Stimulated activated CD4-positive, alpha-beta T cell treated with anti-CD3 and anti-CD28 coated beads, Interleukin-15, amount 100 ng/mL, for 1 hour (primary cell): ENCODE measurements at places on chromosomes 6 and 20.

- no peak for DNase-seq
Observed at GRCh38 chr6:49551866-49552129, 1.3 kb downstream of the C6orf141 start.

GRCh38 chr20:11966186-11966585 is 48.5 kb downstream of the BTBD3 start:
- DNase-seq, result no peak

DNA sequence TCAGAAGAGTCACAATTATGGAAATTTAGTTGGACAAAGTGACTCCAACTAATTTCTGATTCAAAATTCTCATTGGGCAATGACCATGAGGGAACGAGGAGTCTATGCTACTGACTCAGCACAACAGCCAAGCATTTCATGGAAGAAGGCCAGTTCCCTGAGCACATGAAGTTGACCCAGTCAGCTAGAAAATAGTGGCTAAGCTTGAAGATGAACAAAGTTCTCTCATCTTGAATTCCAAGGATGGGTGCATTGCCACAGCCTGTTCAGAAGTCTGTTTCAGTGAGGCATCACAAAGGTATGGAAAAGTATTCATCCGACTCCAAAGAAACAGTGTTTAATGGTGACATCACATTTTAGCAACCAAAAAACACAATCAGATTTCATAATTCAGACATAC is 676.9 kb downstream of the HACE1 start:
- DNase-seq, result no peak

DNA sequence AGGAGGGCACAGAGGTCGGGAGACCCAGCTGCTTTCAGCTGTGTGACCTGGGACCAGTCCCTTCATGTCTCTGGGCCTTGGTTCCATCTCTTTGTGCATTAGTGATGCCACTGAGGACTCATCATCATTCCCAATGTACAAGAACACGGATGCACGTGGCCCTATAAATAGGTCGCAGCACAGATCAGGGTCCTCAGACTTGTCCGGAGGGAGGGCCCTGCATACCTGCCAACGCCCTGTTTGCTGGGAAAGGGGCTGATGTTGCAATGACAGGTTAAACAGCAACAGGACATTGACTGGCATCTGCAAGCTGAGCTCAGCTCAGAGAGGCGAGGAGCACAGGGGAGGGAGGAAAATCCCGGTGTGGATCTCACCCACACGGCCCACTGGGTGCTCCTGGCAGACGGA is 21.8 kb downstream of the TGM2 start:
- no peak for DNase-seq

GRCh38 chr6:31814677-31815024 is 432 bp downstream of the HSPA1L start:
- DNase-seq, result no peak

- DNase-seq, result no peak
Observed at GRCh38 chr6:11023032-11023431, 21.1 kb downstream of the ELOVL2 start.
